H54 (cell line): ENCODE measurements at places on chromosomes 2 and 18.

DNA sequence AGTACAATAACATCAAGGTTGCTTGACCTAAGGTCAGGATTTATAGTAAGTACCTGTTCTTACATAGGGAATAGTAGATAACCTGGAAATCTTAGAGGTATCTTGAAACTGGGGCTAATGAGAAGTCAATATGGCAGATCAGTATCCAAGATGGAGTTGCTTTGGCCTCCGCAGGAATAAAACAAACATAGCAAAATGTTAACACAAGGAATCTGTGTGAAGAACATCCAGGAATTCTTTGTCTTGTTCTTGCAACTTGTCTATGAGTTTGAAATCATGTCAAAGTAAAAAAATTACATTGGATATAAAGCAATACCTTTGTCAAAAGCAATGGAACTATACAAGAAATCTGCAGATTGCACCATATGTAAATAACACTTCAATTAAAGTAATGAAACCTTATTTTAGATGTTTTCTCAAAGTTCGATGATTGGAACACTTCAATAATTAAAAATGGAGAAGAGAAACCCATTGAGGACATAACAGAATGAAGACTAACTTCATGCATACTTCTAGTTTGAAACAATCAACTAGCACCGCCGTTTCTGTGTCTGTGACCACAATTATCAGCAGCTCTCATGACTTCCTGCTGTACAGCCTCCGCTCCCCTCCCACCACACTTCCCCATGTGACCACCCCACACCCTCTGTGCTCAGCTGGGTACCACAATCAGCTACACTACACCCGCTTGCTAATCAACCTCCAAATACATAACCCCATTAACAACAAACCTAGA lies 27.6 kb downstream of the C2orf76 start:
- DNase-seq, result no peak

DNA sequence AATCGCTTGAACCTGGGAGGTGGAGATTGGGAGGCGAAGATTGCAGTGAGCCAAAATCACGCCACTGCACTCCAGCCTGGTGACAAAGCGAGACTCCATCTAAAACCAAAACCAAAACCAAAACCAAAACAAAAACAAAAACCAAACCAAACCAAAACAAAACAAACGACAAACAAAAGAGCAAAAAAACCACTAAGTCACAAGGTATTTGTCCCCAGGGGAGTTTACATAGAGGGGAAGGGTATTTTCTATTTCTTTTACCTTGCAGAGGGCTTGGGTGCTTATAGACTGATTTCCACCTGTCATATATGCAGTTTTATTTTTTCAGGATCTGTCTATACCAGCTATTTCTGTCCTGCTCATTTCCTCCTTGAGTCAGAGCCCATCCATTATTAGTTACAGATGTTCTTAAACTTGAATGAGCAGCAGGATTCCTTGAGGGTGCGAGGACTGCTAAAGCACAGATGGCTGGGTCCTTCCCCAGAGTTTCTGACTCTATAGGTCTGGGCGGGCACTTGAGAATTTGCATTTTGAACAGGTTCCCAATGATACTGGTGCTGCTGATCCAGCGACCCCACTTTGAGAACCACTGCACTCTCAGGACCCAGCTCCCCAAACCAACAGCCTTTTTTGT lies 102.2 kb upstream of the UXS1 start:
- no peak for DNase-seq

- no peak for DNase-seq
Measured at GRCh38 chr2:195322324-195322723, 334.7 kb upstream of the SLC39A10 start.

GRCh38 chr2:63871864-63872263 lies 30.2 kb downstream of the UGP2 start:
- no peak for DNase-seq

GRCh38 chr18:11553098-11553940 lies 56.1 kb upstream of the SLC35G4 start:
- peak; percentile 47 for DNase-seq

DNA sequence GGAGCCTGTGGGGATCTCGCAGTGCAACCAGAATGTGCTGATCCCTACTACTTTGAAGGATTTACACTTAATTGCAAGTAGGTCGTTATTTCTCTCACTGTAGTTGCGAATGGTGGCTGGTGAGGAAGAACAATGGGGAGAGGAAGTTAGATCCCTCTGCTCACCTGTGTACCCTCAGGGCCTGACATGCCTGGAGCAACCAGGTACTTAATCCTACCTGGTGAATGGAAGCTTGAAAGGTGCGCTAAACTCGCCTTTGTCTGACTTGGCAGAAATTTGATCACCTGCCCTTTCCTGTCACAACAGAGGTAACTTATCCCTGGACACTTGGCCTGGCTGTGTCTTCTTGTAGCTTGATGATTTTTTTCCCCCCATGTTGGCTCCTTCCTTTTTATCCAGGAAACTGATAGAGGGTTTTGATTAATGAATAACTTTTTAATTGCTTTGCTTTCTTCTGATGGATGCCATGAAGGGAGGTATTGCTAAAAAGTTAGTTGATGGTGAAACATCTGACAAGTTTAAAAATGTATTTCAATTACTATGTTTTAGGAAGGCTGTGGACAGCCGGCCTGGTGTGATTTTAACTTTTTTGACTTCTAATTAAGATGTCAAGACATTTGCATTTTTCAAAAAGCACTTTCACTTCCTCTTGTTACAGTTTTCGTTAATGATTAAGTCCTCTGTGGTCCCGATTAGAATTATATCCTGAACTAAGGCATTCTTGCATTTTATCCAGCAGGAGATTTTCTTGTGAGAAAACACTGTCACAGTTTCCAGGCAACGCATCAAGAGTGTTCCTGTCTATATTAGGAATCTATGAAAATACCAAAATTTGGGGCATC lies 9.2 kb downstream of the SGPP2 start:
- DNase-seq, result no peak

DNA sequence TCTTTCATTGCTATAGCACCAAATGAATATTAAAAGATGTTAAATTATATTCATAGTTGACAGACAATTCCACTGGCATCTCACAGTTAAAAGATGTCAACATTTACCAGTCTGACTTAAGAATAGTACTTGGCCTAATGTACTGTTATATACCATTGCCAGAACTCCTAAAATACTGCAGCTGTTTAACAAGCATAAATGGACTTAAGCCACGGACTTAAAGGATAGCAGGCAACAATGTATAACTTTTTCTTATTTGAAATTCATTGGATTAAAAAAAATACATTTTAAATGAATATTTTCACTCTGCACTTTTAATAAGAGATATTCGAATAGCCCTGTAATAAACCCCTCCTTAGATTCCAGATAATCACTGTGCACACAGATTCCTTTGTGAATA lies 3.8 kb downstream of the TCF4 start:
- no peak for DNase-seq

GRCh38 chr2:14127765-14128164 lies 504.8 kb upstream of the LRATD1 start:
- DNase-seq, result no peak

- no peak for DNase-seq
Measured at GRCh38 chr2:158043181-158043948, 58.3 kb upstream of the UPP2 start.

DNA sequence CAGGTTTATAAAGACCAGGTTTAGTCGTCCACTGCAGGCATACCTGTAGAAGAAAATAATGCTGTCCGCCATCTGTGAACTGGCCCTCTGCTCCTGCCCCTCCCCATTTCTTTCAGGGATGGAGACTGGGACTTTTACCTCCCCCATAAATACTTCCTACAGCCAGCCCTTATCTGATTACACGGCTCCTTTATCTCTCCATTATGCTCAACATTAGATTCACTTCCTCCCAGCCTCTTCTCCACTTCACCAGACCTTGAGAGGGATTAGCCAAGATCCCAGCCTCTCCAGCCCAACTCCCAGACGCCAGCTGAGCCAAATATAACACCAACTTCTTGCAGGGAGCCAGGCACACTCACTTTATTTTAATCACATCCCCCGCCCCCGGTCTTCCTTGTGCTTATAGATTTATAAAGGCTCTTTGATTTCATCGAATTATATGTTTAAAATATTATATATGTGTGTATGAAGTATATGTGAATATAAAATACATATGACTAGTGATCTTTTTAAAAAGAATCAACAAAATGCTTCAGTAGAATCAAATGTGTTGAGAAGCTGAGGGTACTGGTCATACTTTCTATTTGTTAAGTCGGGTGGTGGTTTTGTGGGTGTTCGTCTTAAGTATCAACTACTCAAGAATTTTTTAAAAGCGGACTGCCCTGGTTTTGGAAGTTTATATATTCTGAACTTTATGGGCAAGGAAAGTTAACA lies 81.0 kb downstream of the SPRED2 start:
- DNase-seq, result no peak

DNA sequence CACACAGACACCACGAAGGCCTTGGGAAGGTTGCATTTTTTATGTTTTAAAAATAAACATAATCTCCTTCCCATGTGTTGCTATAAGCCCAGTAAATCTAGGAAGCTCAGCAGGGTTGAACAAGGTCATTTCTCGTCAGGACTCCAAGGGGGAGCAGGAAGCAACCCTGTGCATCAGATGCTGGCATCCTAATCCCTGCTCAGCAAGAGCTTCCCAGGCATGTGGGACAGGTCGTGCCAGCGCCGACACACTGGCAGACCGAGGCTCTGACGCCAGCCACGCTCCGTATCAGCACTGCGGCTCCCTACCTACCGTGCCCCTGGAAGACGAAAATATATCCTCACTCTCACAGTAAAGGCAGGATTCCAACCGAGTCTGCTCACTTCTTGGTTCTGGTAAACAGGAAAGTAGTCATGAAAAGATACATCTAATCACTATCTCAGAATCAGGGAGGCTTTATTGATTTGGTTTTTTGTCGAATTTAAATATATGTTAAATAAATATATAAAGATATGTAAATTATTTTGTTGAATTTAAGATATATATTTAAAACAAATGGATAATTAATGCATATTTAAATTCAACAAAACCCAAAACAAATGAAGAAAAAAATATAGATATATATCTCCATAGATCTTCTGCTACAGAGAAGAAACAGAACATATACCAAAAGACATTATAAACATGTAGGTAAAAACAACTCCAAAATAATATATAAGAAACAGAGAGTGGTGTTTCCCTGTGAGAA lies 61.4 kb downstream of the TXNL1 start:
- no peak for DNase-seq

DNA sequence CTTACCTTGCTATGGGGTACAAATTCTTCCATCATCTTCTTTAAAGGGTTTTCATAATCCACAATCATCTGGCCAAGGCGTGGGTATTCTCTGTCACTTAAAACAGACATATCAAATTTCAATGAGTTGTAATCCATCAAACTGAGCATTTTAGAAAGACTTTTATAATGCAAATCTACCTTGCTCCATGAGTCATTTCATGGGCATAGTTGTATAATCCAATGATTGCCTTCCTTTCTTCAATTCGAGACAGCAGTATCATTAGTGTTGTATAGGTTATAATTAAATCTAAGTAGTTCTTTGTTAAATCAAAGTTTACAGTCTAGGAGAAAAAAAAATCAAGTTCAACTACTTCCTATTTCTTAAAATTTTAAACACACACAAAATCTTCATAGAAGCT lies 36.3 kb downstream of the NCKAP1 start:
- DNase-seq, result no peak

- DNase-seq, result no peak
Measured at GRCh38 chr18:38087538-38087937, 521.9 kb upstream of the CELF4 start.

- no peak for DNase-seq
Measured at GRCh38 chr2:73984203-73984921, at the start of gene TET3. TET3 (plus strand) TSS chr2:73984910; CDS start chr2:73986404, 1,494 bp downstream.

DNA sequence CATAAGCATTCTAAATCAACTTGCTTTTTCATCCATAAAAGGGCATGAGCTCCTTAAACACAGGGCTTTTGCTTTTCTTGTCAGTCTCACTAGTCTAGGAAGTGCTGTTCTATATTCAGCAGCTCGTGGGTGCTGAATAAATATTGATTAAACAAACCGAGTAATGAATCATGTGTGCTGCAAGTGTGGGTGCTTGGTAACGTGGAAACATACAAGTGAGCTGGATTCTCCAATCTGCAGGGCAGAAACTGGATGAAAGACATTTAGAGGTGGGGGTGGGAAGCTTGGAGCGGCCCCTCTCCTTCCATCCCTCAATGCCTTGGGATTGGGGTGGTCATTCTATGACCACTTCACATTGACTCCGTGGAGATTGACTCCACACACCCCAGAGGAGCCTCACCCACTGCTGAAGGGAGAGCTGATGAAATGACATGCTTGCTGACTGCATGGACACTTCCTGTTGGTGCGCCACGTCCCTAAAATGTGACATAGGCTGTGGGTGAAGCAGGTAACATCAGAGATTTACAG lies 114.6 kb downstream of the DOCK10 start:
- DNase-seq, result no peak

DNA sequence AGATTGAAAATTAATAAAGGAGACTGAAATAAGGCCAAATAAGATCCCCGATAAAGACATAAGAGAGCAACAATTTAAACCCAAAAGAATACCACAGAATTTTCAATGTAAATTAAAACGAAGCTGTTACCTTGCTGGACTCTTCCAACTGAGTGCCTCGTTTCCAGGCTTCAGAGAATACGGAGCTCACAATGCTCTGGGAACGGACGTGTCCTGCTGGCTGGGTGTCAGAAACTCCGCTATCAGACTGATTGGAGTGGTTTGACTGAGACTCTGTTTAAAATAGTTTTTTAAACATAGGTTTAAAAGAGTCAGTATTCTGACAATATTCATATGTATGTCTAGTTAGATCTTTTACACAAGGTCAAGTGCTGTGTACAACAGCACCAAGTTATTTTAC lies 90.4 kb downstream of the RAPH1 start:
- DNase-seq, result no peak

DNA sequence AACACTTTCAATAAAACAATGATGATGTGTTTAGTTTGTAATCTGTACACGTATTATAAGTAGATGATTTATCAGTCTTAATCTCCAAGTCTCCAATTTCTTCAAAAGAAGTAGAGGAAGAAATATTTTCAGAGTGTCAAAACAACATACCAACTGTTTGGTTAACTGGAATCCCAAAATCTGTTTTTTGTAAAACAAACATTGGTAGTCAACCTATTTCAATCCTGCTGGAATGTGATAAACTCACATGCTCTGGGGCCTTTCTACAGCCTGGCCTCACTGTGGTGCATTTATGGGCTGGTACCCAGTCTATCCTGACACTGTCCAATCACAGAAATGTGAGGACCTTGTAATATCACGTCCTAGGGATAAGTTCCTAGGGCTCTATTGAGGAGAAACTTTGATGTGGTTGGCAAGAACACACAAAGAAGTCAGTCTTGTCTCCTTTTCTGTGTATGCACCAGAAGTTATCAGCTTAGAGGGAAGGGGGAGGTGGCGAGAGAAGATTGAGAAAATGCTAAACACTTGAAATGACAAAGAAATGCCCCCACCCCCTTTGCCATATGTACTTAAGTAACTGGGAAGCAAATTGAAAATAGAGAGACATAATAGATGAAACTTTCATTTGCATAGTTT lies 47.2 kb downstream of the PRKRA start:
- no peak for DNase-seq
